Left ventricle myocardium inferior (tissue), 1 donor: ENCODE measurements at places on chromosomes 6 and 20. TPM values are rescaled to one million over a fixed set of nuclear protein-coding genes. Genes with fewer than 3 reads are reported as not detected.

- peak; percentile 50 for DNase-seq
Observed at GRCh38 chr20:34475979-34476736, 40.1 kb upstream of the DYNLRB1 start.

The PAX1 gene
- total RNA-seq: not detected

The CAGE1 gene
- total RNA-seq: not detected

- DNase-seq: no peak
Observed at GRCh38 chr6:94377835-94378234, 958.5 kb upstream of the EPHA7 start.
